ENCODE measurements at places on chromosomes 7 and 10.

DNA sequence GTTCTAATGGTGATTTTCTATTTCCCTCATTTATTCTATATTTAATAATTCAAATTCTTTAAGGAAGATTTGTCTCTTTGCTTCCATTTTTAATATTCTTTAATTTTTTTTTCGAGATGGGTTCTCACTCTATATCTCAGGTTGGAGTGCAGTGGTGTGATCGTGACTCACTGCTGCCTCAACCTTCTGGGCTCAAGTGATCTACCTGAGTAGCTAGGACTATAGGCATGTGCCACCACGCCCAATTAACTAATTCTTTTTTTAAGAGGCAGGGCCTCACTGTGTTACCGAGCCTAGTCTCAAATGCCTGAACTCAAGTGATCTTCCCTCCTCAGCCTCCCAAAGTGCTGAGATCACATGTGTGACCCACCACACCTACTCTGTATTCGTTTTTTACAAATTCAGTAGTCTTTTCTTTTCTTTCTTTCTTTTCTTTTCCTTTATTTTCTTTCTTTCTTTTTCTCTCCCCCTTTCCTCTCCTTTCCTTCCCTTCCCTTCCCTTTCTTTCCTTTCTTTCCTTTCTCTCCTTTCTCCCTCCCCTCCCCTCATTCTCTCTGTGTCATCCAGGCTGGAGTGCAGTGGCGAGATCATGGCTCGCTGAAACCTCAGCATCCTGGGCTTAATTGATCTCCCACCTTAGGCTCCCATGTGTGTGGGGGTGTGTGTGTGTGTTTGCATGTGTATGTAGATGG is 323.1 kb downstream of the ADK start:
- DNase-seq = no peak

DNA sequence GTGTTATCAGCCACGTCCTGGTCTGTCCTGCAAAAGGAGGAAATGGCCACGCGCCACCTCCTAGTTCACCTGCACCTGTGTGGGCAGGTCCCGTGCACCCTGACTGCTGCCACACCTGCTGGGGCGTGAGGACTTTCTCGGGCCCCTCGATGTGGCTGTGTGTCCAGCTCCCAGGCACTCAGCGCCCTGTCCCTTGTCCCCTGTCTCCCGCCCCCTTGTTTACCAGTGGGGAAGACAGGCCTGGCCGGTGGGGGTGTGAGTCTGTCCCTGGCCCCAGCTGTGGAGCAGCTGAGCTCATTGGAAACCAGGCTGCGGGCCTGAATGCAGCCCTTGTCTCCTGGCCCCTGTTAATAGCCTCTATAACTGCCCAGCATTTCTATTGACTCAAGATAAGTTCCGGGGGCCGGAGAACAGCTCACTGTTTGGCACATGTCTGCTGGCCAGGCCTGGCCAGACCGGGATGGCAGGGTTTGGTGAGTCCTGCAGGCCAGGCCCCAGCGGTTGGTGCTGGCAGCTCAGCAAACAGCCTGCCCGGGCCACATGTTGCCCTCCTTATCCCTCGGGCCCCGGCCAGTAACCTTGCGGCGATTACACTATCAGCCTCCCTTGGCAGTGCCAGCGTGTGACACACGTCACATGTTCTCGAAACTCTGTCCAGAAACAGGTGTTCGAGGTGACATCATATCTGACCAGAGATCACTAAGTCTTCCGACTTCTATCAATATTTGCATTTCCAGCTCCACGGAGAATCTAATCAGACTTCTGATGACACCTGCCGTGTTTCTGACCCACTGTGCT is 52.1 kb downstream of the FOXL3 start:
- DNase-seq = no peak

DNA sequence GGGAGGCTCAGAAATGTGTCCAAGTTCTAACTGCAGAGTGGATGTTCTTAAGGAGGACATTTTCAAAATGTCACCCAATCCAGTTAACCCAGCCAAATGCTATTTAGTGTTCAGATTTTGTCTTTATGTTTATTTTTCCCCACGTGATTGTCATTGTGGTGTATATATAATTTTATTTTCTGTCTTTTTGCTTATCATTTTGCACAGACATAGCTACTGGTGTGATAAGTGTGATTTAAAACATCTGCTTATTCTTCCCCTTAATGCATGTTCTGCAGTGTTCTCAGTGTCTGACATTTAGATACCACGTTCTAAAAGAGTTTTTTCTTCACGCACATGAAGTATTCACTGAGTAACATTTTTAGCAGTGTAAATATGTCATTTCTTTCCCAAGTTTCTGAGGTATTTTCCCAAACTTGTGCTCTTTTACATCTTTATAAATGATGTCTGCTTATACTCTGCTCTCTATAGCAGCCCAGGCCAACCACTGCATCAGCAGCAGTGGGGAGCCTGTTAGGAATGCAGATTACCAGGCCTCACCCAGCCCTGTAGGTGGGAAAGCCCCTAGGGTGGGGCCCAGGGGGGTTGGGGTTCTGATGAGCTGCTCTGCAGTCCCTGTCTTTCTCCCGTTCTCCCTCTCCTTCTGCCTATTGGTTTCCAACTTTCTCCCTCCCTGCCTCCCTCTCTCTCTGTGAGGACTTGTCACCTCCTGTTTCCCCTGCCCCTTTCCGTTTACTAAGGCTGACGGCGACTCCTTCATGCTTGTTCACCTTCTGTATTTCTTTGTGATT is 20.8 kb downstream of the ADCY1 start:
- no peak for DNase-seq

DNA sequence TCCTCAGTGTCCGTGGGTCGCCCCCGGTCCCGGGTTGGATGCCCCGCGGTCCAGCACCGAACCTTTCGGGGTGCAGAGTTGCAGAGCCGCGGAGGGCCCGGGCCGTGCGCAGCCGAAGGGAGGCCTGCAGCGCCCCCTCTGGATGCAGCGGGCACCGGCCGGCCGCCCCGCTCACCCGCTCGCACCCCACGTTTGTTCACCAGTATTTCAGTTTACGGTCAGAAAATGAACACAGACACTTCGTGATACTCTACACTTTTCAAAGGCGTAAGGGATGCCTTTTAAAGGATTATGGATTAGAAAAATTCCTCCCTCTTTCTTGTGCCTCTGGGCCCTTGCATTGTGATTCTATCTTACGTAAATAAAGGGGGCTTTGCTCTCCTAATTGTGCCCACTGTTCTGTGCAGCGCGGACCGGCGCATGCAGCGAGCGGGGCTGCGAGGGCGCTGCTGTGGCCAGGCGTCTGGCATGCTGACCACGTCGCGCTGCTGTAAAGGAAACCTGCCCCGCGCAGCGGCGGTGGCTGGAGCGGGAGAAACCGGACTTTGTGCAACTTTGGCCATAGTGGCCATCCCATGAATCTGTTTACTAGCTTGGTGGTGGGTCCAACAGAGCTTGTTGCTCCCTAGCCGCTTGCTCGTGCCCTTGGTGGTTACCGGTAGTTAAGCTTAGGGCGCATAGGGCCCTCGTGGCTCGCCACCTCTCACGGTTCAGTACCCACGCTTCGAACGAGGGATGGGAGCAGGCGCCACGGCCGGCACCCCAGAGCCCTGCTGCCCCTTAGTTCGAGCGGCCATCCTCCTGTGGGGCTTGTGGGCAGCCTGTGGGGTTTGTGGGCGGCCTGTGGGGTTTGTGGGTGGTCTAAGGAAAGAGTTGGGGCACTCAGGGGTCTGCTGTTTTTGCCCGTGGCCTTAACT is 739 bp upstream of the MEST start:
- peak; percentile 62 for DNase-seq

- DNase-seq = no peak
These were observed 42.4 kb downstream of the STRA8 start for GRCh38 chr7:135275971-135276580.

GRCh38 chr10:67837541-67838314 is at the start of gene DNAJC12:
Gene DNAJC12 (minus strand): TSS chr10:67838188. CDS start chr10:67838011, 177 bp downstream.
- DNase-seq = no peak

DNA sequence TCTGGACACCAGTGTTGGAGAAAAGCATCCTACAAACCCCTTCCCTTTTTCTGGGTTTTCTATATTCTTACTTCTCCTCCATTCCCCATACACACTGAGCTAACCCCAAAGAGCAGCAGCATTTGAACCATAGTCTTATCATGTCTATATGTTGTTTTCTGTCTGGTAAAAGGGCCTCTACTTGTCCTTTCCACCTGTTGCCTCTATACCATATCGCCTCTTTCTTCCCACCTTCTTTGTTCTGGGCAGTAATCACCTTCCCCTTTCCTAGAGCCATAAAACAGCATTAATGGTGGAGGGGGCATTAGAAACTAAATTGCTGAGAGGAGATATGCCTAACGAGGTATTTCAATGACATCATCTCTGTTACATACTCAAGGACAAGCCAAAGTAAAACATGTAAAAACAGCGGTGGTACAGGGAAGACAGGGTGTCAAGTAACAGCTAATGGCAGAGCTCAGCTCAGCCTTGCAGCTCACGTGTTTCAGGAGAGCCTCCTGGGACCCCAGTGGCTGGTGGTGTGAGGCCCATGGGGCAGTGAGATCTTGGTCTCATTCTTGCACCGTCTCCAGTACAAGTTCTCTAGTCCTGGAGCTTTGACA is 20.6 kb downstream of the NPY start:
- DNase-seq = no peak

DNA sequence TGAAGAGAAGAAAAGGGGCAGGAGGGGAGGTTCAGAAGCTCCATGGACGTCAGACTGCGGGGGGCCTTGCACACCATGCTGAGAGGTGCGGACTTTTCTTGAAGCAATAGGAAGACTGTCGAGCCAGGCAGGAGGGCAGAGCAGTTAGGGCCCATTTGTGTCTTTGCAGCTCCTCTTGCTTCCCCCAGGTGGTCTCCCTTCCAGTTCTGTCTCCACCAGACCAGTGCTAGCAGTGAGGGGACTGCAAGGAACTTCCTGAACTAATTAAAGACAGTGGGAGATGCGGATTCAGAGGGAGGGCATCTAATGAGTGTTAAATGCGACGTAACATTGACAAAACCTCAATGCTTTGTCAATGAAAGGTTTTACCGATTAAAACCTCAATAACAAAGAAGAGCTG is 225.4 kb downstream of the USP6NL start:
- no peak for DNase-seq

DNA sequence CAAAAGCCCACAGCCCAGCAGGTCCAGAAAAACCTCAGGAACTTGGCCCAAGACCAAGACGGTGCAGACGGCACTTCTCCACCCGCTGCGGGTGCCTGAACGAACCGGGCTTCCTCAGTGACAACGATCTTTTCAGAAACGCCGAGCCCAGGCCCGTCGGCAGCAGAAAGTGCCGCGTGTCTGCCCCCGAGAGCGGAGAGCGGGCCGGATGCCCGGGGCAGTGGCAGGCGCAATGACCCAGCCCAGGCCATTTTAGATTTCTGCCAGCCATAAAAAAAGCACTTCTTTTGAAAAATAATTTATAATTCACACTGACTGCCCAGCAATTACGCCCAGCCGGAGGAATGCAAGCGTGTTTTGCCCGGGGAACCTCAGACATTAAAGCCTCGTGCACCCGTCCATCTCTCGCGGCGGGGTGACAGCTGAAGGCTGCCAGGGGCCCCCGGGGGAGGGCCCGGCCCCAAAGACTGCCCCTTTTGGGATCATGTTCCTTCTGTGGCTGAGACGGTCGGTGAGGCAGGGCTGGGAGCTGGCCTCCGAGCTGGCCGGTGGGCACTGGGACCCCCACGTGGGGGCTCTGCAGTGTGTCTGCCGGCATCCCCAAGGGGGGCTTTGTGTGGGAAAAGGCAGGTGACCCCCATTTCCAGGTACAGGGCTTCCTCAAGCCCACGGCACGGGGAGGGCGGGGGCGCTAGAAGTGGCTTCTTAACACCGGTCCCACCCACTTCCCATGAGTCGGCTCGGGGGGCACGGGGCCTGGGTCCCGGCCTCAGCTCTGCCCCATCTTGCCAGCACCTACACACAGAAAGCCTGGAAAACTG is 71.3 kb upstream of the PDGFA start:
- no peak for DNase-seq

GRCh38 chr7:131189488-131189887 is 138.2 kb upstream of the MKLN1 start:
- DNase-seq = peak; percentile 18

GRCh38 chr10:116798859-116799258 is 50.4 kb upstream of the ENO4 start:
- no peak for DNase-seq

- no peak for DNase-seq
These were observed 187.2 kb upstream of the CXCL12 start for GRCh38 chr10:44572146-44572545.

- no peak for DNase-seq
These were observed 132.1 kb downstream of the CCDC3 start for GRCh38 chr10:12869427-12869826.

DNA sequence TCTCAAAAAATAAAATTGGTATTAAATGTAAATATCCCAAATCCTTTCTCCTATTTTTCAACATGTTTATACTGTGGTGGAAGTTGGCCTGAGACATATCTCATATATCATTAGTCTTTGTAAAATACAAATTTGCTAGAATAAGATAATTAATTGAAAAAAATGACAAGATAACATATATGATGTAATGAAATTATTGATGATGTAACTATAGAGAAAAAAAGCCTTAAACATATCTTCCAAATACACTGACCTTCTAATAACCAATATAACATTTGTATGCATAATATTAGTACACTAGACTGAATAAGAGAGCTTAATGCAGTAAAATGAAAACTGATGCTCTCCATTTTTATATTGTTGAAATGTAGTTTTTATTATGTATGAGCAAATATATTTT is 104.3 kb downstream of the PRKG1 start:
- no peak for DNase-seq

GRCh38 chr10:52318822-52319464 is 4.9 kb downstream of the DKK1 start:
- DNase-seq = no peak

DNA sequence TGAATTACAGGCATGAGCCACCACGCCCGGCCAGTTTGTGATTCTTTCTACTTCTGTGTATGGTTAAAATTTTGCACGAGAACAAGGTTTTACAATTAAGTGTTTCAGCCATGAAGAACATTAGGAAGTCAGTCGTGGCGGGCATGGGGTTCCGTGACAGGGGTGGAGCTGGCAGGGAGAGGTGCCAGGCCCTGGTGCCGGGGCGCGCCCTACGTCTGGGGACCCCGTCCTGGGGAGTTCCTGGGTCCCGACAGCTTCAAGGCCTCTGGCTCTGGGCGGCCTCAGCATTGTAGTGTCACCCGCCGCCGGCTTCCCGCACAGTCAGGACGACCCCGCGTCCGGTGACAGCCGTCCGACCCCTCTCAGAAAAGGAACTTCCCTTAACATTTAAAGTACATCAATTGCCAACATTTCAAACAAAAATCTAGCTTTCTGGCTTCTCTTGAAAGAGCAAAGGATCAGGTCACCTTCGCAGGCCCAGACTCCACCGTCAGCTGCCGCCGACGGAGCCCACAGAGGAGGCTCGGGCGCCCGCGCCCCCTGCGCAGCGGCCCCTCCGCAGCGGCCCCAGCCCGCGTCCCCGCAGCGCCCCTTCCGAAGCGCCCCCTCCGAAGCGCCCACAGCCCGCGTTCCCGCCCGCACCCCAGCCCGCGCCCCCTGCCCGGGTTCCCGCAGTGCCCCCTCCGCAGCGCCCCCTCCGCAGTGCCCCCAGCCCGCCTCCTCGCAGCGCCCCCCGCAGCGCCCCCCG is 23.2 kb upstream of the MKI67 start:
- DNase-seq = no peak

GRCh38 chr10:99369551-99369950 is 40.4 kb downstream of the CNNM1 start:
- DNase-seq = no peak

- DNase-seq = no peak
These were observed 51.4 kb downstream of the ABCB4 start for GRCh38 chr7:87424075-87424474.

GRCh38 chr7:101957744-101958525 is 140.5 kb downstream of the CUX1 start:
- DNase-seq = no peak

- DNase-seq = no peak
These were observed 11.5 kb upstream of the GPER1 start for GRCh38 chr7:1076184-1077072.
